ENCODE measurements at places on chromosomes 5 and 9. TPM values are rescaled to one million over a fixed set of nuclear protein-coding genes. Genes with fewer than 3 reads are reported as not detected.

Gene POLR3G
- total RNA-seq, result 18.4 TPM

Gene MPDZ
- not detected for total RNA-seq

Gene SPATA31A3
- total RNA-seq, result not detected

Gene CDH18
- not detected for total RNA-seq

Gene ALDOB
- not detected for total RNA-seq

Gene MAPKAP1
- total RNA-seq, result 51.6 TPM

DNA sequence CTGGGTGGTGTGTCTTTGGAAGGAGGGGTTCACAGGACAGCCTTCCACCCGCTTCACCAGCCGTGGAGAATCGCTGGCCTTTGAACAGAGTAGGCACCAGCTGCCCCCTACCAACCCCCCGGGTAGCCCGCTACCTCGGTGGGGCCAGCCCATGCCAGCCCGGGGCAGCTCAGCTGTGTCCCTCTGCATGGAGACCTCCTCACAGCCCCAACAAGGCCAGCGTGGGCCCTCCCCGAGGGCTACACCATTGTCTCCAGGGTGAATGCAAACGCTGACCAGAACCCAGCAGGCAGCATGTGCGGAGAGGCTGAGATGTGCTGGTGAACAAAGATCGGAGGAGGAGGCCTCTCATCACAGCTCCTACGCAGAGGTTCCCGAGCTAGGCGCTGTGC lies 51.9 kb downstream of the LMX1B start:
- no peak for DNase-seq

- no peak for DNase-seq
Observed at GRCh38 chr9:80806671-80807070, 882.7 kb downstream of the TLE1 start.

DNA sequence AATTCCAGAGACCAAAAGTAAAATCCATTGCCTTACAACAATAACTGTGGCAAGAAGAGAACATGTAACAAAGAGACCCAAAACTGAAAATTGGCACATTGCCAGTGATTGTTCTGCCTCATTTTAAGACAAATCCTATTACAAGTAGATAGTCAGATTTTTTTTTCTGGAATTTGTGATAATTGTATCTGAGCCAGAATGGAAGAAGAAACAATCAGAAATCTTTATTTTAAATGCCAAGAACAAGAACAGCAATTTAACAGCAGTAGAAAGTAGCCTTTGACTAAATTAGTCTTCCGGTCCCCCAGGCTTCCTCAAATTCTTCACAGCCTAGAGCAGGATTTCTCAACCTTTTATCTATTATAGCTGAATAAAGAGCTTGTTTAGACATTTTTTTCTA lies 106.7 kb upstream of the PTPN3 start:
- no peak for DNase-seq

DNA sequence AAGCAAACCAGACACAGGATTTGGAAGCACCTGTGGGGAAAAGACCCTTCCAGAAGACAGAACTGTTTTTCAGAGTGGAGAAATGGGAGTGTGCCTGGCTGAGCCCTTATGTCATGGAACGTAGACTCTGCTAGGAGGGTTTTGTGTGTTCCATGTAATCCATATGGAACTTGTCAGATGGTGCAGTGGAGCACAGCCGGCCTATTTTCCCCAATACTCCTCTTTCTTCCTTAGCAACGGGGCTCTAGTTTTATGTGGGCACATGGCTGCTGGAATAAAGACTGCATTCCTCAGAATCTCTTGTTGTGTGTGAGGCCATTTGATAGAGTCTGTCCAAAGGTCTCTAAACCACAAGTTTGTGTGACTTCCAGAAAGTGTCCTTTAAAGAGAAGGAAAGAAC lies 284.0 kb downstream of the DRD1 start:
- DNase-seq, result no peak

GRCh38 chr9:19629488-19629887 lies 159.3 kb downstream of the SLC24A2 start:
- DNase-seq, result no peak

DNA sequence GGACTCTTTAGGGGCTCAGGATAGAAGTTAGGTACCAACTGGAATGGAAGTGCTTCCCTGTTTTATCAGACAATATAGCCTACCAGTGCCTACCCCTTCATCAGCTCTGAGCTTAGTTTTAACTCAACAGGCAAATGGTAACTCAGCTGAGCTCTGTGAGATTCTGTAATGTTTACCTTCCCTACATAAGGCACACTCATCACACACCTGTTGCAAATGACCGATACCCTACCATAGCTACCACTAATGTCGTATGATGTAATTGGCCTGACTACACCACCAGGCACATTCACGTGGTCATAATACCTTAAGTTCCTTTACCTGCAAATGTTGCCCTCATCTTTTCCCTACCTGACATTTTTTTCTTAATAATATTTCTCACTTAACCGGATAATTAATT lies 254.8 kb downstream of the ADGRV1 start:
- DNase-seq, result no peak
